CD4-positive, alpha-beta T cell treated with Interleukin-17A for 4 hours (primary cell): ENCODE measurements at places on chromosomes 2 and 18.

DNA sequence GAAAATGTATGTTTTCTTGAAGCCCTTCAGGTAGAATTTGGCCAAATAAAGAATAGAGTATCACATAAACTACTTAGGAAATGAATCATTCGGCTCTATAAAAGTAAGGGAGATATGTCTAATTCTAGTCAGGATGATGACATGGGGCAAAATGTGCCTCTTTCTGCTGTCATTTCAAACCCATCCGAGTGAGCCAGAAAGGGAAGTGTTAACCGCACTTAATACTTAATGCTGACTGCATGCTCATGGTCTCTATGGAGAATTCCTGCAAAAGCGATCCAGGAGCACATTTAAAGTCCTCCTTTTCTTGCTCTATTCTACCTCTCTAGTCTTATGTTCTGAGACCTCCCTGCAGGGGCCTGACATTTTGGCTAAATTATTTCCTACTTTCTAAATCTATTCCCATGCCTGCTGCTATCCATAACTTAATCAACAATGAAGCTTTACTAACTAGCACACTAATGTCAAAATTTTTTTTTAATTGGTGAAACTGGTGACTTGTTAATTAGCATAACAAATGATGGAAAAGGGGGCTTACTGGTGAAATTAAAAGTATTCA lies 127.4 kb downstream of the CDC42EP3 start:
- DNase-seq = no peak

DNA sequence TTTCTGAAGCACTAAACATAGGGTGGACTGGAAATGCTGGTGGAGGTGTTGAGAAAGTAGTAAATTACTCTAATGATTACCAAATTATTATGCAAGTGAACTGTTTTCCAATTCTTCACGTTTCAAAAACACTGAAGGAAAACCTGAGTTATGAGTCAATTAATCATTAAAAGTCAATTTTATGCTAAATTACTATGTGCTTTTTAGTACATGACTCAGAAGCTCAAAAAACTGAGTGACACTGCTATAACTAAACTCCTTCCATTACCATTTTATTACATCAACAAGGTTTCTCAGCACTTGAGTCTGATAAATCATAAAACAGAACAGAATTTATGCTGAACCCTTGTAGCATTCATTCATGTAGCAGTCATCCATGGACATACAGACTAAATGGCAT lies 20.4 kb downstream of the CHMP3 start:
- no peak for DNase-seq

DNA sequence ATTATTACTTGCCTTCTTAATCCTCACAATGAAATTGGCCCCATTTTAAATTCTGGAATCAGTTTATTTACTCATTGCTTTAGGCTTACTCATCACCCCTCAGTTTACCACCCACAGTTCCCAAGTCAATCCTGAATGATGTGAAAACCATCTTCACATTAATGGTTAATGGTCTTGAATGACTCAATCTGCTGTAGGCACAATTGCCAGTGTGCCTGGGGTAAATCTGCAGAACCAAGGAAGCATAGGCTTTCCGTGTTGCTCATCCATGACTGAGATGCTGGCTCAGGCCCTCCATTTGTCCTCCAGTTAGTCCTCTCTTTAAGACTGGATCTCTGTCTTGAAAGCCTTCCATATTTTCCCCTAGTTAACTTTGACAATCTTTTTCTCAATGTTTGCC lies 164.5 kb downstream of the PMAIP1 start:
- no peak for DNase-seq

DNA sequence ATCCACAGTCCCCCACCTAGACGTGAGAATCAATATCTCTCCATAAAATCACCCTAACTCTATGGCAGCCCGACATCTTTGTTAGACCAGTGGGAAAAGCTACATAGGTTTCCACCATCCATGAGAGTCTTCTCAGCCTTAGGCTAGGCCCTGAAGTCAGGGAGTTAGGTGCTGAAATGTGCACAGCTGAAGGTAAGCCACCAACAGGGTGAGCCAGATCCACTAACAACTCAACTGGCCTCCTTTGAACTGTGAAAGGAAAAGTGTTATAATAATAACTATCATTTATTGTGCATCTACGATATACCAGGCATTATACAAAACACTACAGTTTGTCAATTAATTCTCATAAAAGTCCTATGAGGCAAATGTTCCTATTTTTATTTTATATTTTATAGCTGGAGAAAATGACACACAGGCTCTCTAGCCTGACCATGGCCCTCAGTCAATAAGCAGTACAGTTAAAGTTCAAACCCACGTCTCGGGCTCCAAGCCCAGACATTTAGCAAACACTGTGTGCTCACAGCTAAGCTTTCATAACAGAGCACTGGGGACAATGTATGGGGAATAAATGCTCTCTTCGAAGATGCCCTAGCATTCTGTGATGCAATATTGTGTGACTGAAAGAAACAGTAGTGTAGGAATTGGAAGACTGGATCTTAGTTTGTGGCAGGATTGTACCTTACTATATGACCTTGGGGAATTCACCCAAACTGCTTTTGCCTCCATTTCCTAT lies 11.2 kb upstream of the CYP27C1 start:
- DNase-seq = no peak

DNA sequence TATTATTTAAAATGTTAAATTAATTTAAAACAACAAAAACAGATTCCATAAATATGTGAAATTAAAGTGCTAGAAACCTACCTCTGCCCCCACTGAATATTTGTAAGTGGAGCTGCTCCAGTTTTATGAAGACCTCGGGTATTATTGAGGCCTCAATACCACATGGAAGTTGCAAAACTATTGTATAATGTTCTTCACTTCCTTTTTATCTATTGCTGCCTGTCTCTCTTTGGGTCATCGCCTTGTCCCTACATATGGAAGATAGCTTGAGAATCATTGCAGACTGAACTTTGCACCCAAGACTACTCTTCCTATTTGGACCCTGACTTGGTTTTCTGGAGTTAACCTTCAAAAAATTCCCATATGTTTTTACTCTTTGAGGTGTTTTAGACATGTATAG lies 212.1 kb upstream of the NETO1 start:
- DNase-seq = no peak

DNA sequence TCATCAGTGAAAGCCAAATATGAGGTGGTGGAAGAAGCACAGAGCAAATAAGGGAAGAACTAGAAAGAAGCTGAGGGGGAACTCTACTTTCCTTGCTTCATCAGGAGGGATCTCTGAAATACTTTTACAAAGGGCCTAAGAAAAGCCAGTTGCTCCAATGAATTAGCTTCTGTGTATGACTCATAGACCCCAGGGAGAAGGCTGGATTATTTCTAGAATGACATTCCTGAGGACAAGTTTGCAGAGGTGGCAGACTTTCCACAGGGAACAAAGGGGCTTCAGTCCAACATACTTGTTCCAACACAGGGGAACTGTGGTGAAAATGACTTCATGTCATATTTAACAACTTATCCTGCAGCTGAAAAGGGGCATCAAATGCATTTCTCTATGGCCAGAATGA lies 29.0 kb downstream of the DOK1 start:
- no peak for DNase-seq

- DNase-seq = no peak
These were observed 220.5 kb downstream of the PMAIP1 start for GRCh38 chr18:60120231-60120750.

- DNase-seq = no peak
These were observed 129.2 kb upstream of the ERBB4 start for GRCh38 chr2:212667751-212668316.

DNA sequence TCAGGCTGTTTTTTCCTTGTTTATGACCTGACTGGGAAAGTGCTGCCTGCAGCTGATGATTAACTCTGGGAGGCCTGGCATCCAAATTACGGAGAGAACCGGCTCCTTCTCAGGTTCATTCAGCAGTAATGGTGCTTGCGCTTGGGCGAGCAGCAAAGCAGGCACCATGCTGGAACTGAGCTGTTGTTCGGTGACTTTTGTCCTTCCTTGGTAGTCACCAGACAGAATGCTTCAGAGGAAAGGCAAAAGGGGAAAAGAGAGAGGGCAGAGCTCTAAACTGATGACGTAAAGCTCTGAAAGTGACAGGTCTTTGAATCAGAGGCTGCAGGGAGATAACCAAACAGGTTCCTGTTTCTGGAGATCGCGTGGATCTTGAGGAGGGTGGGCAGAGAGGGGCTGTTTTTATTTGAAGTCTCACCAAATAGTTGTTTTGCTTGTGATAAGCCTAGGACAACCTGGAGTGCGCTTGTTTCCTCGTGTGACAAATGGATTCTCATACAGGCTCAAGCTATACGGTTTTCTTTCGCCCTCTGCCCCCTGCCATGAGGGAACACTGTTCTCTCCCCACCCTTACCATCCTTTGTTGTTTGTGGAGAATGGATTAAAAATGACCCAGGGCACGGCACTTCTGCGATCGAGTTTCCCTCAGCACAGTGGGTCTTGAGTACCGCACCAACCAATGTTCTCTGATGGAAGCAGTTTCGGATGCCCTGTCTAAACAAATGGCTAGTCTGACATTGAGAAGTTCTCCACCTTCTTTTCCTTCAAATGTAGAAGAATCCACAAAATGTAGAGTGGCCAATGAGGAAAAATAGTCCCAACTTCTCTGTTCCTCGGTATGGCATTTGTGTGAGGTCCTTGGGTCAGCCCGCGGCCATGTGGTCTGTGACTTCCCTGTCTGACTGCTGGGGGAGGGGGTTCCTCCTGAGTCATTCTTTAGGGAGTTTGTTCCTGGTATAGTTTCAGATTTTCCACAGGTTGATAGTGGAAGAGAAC lies 1.3 kb downstream of the RASGRP3 start:
- peak; percentile 19 for DNase-seq

DNA sequence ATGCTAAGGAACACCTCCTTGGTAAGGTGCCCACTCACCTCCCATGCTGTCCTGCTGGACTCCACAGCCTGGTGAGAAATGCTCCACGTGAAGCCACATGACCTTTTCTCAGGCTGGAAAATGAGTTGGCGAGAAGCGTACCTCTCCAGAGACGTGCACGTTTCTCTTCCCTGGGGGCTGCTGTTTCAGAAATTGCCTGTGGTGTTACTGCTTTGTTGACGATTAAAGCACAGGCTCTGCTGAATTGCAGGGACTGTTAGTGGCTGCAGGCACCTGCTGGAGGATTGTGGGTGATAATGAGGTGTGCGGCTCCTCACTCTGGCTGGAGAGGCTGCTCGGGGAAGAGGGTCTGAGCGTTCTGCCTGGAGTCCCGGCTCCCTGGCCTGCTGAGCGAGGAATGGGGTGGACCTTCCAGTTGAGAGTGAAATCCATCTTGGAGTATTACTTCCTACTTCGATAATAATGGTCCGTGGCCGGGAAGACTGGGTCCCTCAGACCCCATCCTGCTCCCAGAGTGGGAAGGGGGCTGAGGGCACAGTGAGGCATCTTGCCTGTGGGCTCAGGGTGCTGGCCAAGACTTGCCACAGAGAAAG lies 199.3 kb upstream of the HDAC4 start:
- DNase-seq = no peak

- no peak for DNase-seq
These were observed 159.6 kb upstream of the LMAN1 start for GRCh38 chr18:59518705-59519104.

- no peak for DNase-seq
These were observed 325.9 kb downstream of the PAX3 start for GRCh38 chr2:221972813-221973478.

GRCh38 chr2:38508311-38509039 lies 94.3 kb downstream of the HNRNPLL start:
- peak; percentile 86 for DNase-seq

GRCh38 chr2:10556271-10557140 lies 108.4 kb upstream of the ODC1 start:
- DNase-seq = no peak

DNA sequence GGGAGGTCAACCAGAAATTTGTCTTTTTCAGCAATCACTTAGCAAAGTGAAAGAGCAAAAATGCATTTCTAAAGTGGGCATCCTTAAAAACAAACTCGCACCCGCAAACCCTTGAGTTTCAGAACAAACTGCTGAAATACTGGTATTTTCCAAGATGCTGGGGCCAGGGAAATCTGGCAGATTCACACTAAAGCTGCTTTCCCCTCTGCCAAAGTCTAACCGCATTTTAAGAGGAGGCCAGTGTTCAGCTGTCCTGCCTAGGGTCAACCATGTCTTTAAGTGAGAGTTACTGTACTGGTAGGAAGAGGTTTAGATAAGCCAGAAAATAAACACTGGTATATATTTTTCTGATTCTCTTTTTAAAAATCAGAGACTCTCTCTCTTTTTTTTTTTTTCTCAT lies 55.9 kb downstream of the ACVR1 start:
- DNase-seq = no peak

DNA sequence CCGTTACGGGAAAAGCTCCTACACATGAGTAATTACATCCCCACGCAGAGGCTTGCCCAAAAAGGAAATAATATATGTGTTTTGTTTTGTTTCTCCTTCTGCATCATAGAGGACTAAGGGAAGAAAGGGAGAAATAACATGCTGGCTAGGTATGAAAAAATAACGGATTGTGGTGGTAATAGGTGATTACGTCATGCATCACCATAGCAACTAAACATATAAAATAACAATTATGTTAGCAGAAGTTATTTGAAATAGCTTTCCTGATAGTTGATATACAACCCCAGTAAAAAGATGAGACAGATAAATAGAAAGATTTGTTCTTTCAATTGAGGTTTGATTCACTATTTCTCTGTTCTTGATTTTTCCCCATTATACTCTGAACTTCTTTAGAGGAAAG lies 518.0 kb downstream of the ZNF516 start:
- no peak for DNase-seq

- DNase-seq = peak; percentile 19
These were observed 28.4 kb downstream of the AFF3 start for GRCh38 chr2:100113990-100114433.

DNA sequence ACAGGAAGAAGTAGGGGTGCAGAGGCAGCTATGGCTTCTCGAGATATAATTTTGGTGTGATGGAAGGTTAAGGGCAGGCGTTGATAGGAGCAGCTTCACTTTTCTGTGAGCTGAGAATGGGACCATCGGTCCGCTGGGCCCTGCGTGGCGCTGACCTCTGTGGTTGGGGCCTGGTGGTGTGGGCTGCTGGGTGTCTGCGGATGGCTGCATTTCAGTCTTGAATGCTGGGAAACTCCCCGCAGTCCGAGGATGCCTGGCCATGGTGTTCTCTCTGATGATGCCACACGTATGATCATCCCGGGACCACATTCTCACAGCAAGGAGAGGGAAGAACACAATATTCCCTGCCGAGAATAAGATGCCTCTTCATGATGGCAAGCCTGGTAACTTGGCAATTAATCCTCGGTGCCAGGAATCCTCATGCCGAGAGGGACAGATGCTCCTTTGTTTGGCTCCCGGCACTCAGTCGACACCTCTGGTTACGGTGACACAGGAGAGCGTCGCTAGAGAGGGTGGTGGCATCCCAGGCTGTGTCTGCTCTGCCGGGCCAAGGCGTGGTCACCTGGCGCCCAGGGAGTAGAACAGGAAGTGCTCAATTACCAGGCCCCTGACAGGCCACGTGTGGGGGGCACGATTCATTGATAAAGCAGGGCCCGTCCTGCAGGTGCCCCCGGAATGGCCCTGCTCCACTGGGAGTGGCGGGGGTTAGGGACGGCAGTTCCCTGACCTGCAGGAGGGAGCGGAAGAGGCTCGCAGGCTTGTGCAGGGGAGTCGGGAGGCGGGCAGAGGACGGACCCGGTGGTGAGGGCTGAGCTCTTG lies 119.4 kb upstream of the CTDP1 start:
- DNase-seq = no peak

GRCh38 chr2:171128461-171128860 lies 32.2 kb downstream of the TLK1 start:
- DNase-seq = no peak

GRCh38 chr2:8643996-8644356 lies 37.9 kb upstream of the ID2 start:
- DNase-seq = no peak

GRCh38 chr2:120066800-120067547 lies 54.1 kb downstream of the EPB41L5 start:
- DNase-seq = no peak
